ENCODE measurements at places on chromosomes 7 and 10.

DNA sequence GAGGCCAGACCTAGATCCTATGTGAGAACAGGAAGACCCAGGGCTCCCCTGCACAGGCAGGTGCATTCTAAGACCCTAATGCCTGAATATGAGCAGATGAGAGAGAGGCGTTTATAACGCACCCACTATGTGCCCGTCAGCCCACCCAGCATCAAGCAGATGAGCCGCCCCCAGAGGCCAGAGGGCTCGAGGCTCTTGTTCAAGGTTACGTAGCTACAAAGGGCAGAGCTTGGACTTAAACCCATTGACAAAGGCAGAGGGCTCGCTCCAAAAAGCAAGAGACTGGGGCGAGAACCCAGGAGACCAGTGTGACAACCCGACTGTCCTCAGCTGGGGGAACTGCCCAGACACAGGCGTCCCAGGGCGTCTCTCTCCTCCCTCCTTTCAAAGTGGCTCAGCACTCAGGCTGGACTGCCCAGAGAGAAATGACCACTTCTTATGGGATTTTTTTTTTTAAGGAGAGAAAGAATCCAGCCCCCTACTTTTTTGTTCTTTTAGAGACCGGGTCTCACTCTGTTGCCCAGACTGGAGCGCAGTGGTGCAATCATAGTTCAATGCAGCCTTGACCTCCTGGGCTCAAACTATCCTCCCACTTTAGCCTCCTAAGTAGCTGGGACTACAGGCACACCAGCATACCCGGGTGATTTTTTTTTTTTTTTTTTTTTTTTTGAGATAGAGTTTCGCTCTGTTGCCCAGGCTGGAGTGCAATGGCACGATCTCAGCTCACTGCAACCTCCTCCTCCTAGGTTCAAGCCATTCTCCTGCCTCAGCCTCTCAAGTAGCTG is 40.1 kb downstream of the TNRC18 start:
- DNase-seq: no peak

DNA sequence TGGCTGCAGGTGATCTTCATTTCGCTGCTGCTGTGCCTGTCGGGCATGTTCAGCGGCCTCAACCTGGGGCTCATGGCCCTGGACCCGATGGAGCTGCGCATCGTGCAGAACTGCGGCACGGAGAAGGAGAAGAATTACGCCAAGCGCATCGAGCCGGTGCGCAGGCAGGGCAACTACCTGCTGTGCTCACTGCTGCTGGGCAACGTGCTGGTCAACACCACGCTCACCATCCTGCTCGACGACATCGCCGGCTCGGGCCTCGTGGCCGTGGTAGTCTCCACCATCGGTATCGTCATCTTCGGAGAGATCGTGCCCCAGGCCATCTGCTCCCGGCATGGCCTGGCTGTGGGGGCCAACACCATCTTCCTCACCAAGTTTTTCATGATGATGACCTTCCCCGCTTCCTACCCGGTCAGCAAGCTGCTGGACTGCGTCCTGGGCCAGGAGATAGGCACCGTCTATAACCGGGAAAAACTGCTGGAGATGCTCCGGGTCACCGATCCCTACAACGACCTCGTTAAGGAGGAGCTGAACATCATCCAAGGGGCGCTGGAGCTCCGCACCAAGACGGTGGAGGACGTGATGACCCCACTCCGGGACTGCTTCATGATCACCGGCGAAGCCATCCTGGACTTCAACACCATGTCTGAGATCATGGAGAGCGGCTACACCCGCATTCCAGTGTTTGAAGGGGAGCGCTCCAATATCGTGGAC is 1.3 kb downstream of the CNNM2 start:
- DNase-seq: no peak

DNA sequence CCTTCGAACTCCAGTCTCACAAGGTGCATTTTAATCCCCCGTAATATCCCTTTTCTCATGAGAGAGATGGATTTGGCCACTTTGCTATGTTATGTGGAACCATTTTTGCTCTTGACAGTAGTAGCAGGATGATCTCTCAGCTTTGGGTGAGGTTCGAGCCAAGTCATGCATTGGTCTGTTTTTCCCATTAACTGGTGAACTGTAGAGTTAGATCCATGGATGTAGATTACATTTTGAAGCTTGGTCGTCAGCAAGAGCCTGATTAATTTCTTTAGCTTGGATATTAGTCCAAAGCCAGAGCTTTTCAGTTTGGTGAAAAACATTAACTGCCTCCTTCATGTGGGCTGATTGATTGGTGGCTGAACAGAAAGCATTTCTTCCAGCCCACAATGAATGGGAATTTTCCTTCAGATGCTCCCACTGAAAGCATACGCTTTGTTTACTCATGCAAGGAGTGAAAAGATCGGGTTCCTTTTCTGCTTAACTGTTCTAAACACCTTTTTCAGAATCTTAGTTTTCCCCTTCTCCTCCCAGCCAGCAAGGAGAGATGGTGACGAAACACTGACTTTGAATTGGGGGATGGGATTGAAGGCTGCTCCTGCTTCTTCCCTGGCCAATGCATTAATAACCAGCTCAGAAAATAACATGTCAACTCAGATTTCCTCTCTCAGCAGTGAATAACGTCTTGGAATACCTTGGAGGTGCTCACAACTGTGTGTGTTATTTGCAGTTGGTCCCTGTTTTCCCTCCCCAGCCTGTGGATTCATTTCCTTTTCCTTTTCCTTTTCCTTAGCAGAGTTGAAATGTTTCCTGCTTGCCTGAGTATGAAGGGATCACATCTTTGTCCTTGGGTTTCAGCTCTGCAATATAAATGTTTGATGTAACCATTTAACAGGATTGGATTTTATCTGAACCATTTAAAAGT is 351.8 kb upstream of the FZD8 start:
- no peak for DNase-seq

DNA sequence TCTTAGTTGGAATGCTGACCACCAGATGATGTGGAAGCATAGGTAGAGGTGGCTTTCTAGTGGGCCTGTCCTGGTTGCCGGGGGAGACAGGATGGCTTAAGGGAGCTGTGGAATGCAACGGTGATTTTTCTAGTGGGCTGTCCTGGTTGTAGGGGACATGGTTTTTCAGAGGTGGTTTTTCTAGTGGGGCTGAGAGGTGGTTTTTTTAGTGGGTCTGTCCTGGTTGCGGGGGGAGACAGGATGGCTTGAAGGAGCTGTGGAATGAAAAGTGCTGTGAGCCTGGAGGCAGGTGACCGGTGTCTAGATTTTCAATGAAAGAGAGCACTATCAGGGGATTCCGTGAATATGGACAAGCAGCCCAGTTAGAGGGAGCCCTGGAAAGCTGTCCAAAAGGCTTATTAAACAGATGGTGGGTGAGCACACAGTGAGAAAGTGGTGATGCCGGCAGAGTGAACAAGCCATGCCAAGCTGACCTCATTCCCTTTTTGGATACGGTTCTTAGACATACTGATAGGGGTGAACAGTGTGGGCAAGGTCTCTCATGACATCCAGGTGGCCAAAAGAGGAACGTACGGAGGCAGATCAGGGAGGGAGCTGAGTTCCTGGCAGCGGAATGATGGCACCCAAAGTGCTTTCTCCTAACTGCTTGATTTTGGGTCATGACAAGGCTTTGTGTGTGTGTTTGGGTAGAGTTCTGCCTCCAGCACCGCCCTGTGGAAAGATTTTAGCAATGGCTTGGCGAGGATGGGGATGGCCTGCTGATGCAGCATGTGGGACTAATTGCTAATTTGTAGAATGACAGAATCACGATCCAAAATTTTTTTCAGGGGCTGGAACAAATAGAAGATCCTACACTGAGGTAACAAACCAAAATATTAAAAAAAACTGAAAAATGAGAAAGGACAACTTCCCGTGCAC is 126.6 kb downstream of the TMEM178B start:
- no peak for DNase-seq

Measured in stimulated activated CD4-positive, alpha-beta T cell treated with anti-CD3 and anti-CD28 coated beads, Interleukin-15, amount 100 ng/mL, for 48 hours (primary cell).